ENCODE measurements at places on chromosomes 6 and 20. TPM values are rescaled to one million over a fixed set of nuclear protein-coding genes. Genes with fewer than 3 reads are reported as not detected.

Gene CLPSL1
- not detected for total RNA-seq

Gene LY6G6F
- not detected for total RNA-seq

Gene CD93
- total RNA-seq: 0.21 TPM

Gene FAM217A
- total RNA-seq: not detected

Gene SLC17A2
- total RNA-seq: not detected

Gene OR2J2
- total RNA-seq: not detected

Gene PRRT1
- not detected for total RNA-seq

Gene ZKSCAN4
- 4.6 TPM for total RNA-seq

Gene TRERF1
- total RNA-seq: 0.96 TPM

Gene TNFAIP3
- total RNA-seq: 2.1 TPM
